ENCODE measurements at places on chromosomes 1 and 21. TPM values are rescaled to one million over a fixed set of nuclear protein-coding genes. Genes with fewer than 3 reads are reported as not detected.

The LENEP gene
- polyA plus RNA-seq = 0.39 TPM

The GSTM1 gene
- 1.5 TPM for polyA plus RNA-seq

The CTBS gene
- polyA plus RNA-seq = 6.2 TPM

The MAN1C1 gene
- polyA plus RNA-seq = 59.7 TPM

The CFHR3 gene
- not detected for polyA plus RNA-seq

The NECAP2 gene
- 56.3 TPM for polyA plus RNA-seq

The SPATA46 gene
- polyA plus RNA-seq = 0.70 TPM

The RNU1-4 gene
- polyA plus RNA-seq = not detected

The COL9A2 gene
- polyA plus RNA-seq = 58.1 TPM

The ETNK2 gene
- 59.9 TPM for polyA plus RNA-seq

The PRKAB2 gene
- polyA plus RNA-seq = 30.2 TPM

The SELL gene
- polyA plus RNA-seq = 3.7 TPM

The S100A7 gene
- not detected for polyA plus RNA-seq

The CD5L gene
- polyA plus RNA-seq = 0.46 TPM

The TMEM82 gene
- polyA plus RNA-seq = not detected

The MAP10 gene
- polyA plus RNA-seq = 3.5 TPM

Data from spinal cord (tissue), 10 donors.